ENCODE measurements at places on chromosomes 5 and 9. TPM values are rescaled to one million over a fixed set of nuclear protein-coding genes. Genes with fewer than 3 reads are reported as not detected.
A peak's percentile ranks its signal among the peaks of the same experiment; 100 is the strongest.

- no peak for DNase-seq
These were observed 128.8 kb downstream of the FER start for GRCh38 chr5:108876451-108876850.

- no peak for DNase-seq
These were observed 81.4 kb downstream of the GABBR2 start for GRCh38 chr9:98627296-98627695.

- DNase-seq, result no peak
These were observed 15.2 kb upstream of the RHOBTB3 start for GRCh38 chr5:95715799-95716461.

DNA sequence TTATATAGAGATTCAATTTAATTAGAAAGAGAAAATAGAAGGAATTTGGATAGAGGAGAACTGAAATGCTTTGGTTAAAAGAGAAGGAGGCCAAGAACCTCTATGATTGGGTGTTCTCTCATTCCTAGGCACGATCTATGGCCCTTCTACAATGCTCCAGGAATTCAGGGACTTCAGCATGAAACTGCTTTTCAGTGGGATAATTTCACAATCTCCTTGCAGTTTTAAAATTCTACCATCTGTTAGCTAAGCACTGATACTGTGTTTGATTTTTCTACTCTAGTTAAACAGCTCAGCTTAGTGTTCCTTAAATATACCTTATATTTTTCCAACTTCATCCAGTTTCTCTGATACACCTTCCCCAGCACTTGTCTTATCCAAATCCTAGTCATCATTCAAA, 141.9 kb downstream of the SSBP2 start:
- no peak for DNase-seq

- DNase-seq, result no peak
These were observed 263.8 kb downstream of the SYK start for GRCh38 chr9:91065231-91066041.

- DNase-seq, result no peak
These were observed 21.3 kb downstream of the PTGES start for GRCh38 chr9:129731477-129732085.

- DNase-seq, result peak; percentile 47
These were observed 28.8 kb downstream of the LPCAT1 start for GRCh38 chr5:1494780-1495524.

GRCh38 chr5:176862330-176862995, 36.7 kb downstream of the HK3 start:
- no peak for DNase-seq

GRCh38 chr9:4214486-4214885, 85.4 kb downstream of the GLIS3 start:
- DNase-seq, result no peak

GRCh38 chr5:27308153-27308552, 269.8 kb upstream of the CDH9 start:
- no peak for DNase-seq

DNA sequence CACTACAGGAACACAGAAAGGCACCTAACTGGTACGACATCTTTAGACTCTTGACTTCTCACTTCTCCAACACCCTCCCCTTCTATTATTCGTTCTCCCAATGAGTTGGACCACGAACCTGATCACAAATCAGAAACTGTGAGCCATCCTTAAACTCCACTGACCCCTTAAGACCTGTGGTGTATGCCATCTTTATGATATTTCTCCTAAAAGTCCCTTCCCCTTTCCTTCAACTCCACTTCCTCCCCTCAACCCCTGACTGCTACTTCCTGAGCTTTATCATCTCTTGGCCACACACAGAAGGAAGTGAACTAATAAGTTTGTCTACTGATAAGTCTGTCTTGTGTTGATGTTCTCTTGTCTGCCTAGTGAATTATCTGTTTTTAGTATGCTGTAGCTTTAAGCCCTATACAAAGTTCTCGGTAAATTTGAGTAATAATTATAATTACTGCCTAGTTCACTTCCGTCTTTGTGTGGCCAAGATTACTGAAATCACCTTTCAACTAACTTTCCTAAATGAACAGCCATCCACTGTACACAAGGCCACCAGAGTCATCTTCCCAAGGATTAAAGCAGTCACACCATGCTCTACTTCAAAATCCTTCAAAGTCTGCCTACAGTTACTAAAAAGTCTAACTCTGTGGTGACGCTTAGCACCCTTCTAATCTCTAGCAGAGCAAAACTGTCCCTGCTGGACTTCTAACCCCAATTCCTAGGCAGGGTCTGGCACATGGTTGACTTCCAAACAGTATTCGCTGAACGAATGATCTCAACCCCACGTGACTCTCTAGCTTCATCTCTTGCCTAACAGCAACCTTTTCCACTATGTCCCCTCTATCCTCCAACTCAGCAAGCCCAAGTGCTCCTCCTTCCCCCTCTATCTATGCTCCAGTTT, 23.2 kb downstream of the ELOVL7 start:
- DNase-seq, result no peak

- no peak for DNase-seq
These were observed 194.4 kb downstream of the DEPDC1B start for GRCh38 chr5:60505373-60506171.

- DNase-seq, result no peak
These were observed 56.2 kb upstream of the TNFSF15 start for GRCh38 chr9:114861922-114862605.

DNA sequence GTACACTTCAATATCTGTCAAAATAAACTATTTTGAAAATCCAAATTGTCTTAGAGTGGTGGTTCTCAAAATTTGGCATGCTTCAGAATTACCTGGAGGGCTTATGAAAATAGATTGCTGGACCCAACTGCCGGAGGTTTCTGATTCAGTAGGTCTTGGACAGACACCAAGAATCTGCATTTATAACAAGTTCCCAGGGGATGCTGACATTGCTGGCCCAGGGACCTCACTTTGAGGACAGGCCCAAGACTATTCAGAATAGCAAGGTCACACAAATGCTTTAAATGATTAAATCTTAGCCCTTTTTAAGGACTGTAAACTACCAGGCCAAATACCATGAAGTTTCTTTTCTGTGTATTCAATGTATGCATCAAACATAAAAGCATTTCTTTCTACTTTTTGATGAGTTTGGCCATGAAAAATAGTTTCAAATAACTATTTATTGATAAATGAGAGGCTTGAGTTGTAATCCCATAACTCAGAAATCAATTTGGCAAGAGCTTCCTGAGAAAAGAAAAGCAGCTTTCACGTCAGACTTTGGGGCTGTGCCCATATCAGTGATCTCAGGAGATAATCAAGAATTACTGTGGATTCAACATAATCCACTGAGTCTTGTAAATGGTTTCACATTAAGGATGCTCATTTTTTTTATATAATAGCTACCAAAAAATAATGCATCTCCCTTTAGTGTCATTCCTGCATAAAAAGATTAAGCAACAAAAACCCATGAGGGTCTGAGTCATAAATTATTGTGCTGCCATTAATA, 191.4 kb downstream of the FRMD3 start:
- DNase-seq, result peak; percentile 77

- peak; percentile 80 for DNase-seq
These were observed 29.8 kb upstream of the FABP6 start for GRCh38 chr5:160199410-160199911.

GRCh38 chr9:90012949-90013348, 408.1 kb downstream of the GADD45G start:
- DNase-seq, result no peak

DNA sequence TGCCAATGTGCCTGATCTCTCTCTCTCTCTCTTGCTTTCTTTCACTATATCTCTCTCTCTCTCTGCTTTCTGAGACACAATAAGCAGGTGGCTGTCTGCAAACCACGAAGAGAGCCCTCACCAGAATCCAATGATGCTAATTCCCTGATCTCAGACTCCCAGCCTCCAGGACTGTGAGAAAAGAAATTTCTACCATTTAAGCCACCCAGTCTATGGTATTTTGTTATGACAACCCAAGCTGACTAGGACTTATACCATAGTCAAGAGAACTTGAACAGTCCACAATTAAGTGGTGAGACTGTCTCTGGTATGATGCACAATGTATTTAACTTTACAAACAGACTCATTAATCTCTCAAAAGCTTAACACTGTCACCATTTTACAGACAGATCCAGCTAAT, 67.0 kb downstream of the NFIB start:
- no peak for DNase-seq

DNA sequence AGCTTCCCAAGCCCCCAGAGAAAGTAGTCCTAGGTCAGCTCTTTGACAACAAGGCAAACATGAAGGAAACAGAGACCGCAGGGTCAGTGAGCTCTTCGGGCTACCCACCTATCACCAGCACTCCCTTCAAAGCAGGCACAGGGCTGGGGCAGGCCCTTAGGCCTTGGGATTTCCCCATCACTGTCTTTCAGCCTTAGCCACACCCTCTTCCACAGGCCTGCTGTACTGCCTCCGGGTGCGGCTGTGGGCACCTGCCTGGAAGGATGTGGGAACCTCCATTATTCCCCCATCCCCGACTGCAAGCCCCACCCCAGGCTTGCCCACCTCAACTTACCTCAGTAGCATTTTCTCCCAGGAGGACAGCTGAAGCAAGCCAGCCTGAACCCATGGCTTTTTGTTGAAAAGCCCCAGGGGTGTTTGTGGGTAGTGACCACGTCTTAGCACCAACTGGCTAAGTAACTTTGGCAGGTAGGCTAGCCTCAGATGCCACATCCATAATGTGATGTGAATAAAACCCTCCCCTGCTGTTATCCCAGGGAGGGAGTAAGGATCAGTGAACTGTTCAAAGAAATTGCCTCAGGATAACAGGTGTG, 100.2 kb downstream of the PIK3R1 start:
- no peak for DNase-seq

- DNase-seq, result no peak
These were observed 10.3 kb upstream of the CCIN start for GRCh38 chr9:36158917-36159316.

GRCh38 chr9:125536167-125536772, 170.7 kb downstream of the MAPKAP1 start:
- DNase-seq, result no peak

- DNase-seq, result no peak
These were observed 269.0 kb downstream of the GADD45G start for GRCh38 chr9:89873801-89874200.

PCDHB7 gene
- total RNA-seq, result 0.97 TPM

C5 gene
- total RNA-seq, result 1.9 TPM

PKD2L2 gene
- not detected for total RNA-seq

OBP2B gene
- 0.32 TPM for total RNA-seq

COL15A1 gene
- total RNA-seq, result 201 TPM

SELENOP gene
- 1,654 TPM for total RNA-seq

PCDH1 gene
- total RNA-seq, result 8.9 TPM

FOXD4L5 gene
- total RNA-seq, result not detected

ECM2 gene
- 12.8 TPM for total RNA-seq

SOX30 gene
- total RNA-seq, result not detected

RETREG1 gene
- 0.35 TPM for total RNA-seq

PCDHGA8 gene
- 0.81 TPM for total RNA-seq

Data from adrenal gland (tissue), 19 donors.